ENCODE measurements at places on chromosomes 7 and 10.

DNA sequence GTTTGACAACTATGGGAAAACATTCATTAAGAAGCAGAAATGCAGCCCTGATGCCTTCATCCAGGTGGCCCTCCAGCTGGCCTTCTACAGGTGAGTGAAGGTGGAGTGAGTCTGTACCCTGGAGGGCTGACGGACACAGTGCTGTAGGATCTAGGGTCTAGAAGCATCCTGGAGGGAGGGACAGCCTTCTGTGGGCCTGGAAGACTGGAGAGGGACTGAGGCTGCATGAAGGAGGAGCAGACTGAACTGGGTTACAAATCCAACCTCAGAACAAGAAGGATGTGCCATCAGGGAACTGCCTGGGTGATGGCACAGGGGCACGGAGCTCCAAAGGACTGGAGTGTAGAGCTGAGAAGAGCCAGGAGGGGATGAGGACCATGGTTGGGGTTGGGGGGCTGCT lies 27.5 kb upstream of the C10orf53 start:
- DNase-seq: no peak

GRCh38 chr10:85111271-85111670 lies 782.9 kb downstream of the CCSER2 start:
- DNase-seq: no peak

DNA sequence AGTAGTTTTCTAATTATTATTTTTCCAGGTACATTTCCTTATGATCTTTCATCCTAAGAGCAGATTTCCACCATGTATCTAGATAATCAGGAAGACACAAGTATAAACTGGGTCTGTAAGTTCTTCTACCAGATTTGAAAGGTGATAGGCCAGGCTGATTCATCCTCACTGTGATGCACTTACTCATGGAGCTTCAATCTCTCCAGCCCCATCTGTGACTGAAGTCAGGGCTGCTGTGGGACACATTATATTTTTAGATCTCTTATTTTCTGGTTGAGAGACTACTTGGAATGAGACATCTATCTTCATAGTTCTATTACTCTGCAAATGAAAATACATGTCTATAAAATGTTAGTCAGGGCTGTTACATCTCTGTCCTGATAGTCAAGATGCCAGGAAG lies 85.5 kb upstream of the SLC25A13 start:
- DNase-seq: no peak

DNA sequence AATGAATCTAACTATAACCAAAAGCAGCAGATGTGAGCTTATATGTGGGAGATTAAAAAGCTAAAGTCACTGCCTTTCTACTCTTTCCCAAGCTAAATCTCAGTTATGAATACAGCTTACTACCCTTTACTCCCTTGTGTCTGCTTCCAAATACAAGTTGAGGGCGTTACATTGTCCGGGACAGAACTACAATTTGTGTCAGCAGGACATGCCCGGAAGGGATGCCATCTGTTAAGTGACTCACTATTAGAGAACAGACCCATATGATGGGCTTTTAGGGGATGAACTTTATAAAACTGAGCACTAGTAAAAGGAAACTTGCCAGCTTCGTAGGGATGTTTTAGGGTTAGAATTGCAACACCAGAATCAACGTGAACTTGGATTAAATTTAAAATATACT lies 299.7 kb upstream of the CSTF2T start:
- DNase-seq: no peak

DNA sequence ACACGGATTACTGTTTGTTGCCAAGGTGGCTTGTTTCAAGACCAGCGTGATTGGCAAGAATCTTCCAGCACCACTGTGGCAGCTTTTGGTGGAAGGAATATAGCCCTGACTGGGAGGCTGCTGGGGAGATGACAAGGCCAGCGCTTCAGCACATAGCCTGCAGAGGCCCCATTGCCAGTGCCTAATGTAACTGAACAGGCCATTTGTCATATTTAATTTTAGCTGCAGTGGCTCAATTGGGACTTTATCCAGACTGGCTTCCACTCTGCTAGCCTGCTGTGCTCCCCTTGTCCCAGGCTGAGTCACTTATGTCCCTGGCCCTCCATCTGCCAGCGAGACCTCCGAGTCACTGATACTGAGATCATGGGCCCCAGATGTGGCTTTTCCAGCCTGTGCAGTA lies 483.1 kb downstream of the GALNT17 start:
- DNase-seq: no peak

- DNase-seq: no peak
These were observed 26.1 kb upstream of the C10orf120 start for GRCh38 chr10:122725768-122726167.

GRCh38 chr7:37041461-37041860 lies 317.2 kb upstream of the AOAH start:
- no peak for DNase-seq

GRCh38 chr7:81884817-81885216 lies 115.0 kb upstream of the HGF start:
- DNase-seq: no peak

DNA sequence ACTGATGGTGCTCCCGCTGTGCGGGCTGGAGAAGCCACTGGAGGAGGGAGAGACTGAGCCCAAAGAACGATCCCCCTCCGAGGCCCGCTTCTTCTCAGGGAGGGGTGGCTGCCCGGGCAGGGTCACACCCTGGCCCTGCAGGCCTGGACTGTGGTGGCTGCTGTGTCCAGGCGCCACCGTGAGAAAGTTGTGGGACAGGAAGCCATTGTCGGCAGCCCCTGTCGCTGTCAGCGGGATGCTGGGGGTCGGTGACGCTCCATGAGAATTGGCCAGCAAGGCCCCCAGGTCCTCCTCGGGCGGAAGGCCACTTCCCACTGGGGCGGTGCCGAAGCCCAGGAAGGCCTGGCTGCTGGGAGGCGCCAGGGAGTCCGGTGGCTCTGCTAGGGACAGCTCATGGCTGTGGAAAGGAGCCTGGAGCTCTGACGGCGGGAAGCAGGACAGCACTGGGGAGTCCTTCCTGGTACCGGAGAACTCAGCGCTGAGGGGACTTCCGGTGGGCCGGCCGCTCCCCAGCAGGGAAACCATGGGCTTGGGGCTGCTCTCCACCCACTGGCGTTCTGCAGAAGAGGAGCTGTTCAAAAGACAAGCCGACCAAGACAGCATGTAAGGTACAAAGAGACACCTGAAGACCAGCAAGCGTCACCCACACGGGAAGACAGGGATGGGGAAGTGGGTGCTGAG lies 278.8 kb downstream of the TNS3 start:
- DNase-seq: no peak

DNA sequence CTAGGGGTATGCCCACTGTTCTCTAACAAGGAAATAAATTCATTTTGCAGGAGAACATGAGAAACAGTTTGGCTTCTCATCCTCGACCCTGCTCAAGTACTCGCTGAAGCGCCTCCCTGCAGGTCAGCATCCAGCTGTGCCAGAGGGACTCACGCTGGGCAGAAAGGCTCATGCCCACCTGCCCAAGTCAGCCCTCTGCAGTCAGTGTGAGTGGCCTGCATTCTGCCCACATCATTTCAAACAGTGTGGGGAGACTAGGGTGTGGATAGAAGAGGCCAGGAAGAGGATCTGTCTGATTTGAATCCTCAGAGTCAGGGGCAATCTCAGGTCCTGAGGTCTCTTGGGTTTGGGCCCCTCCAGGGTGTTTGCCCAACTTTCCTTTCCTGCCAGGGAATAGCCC lies 297.8 kb downstream of the ELMO1 start:
- DNase-seq: no peak

DNA sequence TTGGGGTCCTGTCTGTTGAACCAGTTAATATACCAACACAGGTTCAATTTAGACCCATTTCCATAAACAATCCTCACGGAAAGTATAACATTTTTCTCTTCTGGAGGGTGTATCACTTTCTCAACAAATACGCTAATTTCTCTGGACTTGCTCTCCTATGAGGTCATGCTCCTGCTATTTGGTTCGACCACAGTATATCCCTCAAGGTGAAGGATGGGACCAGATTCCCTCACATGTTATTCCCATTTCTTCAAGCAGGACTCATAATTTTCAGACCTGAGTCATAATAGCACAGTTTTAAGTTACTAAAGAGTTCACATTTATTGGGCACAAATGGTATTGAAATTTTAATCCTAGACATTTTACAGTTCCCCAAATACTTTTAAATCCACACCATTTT lies 57.2 kb downstream of the ADAM12 start:
- no peak for DNase-seq

- DNase-seq: peak; percentile 75
These were observed 72.8 kb upstream of the ZNF722 start for GRCh38 chr7:63925626-63926460.

DNA sequence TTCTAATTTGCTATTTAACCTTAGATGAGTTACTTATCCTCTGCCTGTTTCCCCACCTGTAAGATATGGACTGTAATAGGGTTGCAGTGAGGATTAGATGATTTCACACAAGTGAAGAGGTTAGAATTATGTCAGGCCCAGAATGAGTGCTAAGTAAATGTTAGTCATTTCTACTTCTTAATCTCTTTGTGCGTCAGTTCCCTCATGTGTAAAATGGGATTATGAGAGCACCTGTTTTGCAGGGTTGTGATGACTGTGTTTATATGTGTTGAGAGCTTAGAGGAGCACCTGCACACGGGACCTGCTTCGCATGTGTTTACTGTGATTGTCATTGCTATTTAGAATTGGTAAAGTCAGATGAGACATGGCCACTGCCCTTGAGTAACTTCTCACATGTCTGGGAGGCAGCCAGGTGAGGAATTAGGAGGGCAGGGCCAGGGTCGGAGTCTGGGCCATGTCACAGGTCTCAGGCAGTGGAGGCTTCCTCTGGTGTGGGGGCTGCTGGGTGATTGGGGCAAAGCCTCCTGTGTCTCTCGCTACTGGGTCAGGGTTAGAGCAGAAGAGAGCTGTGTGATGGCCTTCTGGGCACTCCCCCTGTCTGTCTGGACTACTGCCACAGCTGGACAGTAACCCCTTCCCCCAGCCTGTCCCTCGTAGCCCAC lies 106.7 kb downstream of the WDFY4 start:
- DNase-seq: no peak

DNA sequence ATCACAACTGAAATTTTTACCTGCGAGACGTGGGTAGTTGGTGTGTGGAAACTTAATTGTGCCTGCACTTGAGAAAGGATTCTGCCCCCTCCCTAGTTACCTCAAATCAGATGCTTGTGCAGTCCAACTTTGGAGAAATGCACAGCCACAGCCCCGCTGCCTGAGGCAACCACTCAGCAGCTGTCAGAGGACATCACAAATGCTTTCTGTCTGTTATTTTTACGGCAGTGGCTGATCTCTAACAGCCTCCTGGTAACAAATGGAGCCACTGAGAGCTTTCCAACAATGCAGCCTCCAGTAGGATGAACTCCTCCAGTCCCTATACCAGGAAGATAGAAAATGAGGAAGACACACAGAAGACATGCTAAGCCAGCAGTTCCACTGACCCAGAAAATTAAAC lies 712.2 kb upstream of the GHITM start:
- no peak for DNase-seq

- DNase-seq: no peak
These were observed 386.5 kb upstream of the SEMA3D start for GRCh38 chr7:85573346-85573745.

DNA sequence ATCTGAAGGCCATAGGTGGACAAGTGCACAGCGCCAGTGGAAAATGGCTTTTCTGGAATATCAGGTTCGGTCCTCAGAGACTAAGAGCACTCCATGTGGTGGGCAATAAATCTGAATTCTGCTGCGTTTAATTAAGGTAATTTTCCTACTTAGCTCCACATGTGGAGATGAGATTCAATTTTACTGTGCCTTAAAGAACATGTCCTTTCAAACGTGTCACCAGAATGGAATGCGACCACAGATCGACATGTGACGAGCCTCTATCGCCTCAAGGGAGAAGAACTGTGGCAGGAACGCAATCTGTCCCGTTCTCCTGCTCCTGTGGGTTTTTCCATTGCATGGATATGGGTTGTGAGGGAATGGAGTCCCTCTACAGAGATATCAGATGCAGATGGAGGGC lies 205.3 kb upstream of the ZNF32 start:
- no peak for DNase-seq

DNA sequence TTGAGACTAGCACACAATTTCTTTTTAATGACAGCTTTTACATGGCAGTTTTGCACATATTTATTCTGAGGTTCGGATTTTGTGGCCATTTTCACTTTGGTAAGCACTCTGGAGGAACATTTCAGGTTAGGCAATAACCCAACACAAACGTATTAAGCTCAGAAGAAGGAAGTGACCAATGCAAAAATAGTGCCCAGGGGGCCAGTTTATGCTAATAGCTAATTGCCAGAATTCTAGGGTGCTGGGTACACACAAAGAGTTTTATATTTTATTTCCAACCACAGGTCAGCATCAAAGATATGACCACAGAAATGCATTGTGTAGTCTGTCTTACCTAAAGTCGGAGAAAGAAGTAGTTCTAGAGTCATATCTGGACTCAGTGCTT lies 8.4 kb upstream of the AGR2 start:
- DNase-seq: no peak

DNA sequence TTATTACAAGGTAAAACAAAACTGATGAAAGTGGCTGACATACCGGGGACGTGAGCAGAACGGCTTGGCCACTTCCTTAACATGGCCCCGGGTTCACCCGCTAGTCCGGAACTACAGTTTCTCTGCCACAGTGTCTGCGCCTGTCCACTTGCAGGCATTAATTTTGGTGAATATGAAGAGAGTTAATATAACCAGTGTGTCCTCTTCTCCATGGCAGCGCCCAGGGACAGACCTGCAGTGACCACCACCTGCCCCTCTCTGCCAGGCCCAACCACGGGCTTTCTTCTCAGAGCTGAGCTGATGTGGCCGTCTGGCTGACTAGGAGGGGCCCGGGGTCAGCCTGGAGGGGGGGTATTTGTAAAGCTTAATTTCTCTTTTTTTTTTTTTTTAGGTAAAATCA lies 1.1 kb upstream of the NDUFB2 start:
- DNase-seq: no peak

DNA sequence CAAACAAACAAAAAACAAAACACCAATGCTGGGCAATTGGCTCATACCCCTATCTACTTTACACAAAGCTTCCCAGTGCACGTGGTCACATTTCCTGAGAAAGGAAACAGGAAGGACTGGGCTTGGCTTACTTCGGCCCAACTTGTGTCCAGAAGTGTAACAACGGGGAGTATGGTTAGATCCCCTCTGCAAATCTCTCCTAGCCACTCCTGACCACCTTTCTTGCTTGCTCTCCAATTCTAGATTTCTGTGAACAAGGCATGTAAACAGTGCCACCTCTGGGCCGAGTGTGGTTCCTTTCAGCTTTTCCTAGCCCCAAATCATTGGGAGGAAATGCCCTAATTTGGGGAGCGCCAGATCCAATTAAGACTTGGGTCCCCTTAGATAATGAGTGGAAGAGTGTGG lies 21.0 kb upstream of the FRAT2 start:
- DNase-seq: no peak

DNA sequence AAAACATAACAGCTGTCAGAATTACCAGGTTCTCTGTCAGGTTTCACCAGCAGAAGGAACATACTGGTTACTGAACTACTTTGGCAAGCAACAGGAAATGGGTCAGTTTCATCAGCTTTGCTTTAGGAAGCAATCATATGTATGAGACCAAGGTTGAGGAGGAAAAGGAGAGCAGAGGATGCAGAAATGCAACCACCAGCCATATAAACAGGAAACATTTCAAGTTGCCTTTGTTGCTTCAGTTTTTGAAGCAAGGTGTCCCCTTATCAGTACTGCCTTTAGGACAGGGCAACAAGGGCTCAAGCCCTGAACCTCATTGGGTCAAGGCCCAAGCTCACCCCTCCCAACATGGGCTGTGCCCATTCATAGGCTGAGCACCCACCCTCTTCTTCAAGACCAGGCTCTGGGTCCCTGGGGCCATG lies 10.2 kb downstream of the HIPK2 start:
- no peak for DNase-seq

All from T-helper 9 cell (primary cell).